CD4-positive, alpha-beta T cell treated with Interferon gamma for 1 hour (primary cell): ENCODE measurements at places on chromosomes 11 and 22.
A peak's percentile ranks its signal among the peaks of the same experiment; 100 is the strongest.

GRCh38 chr11:108592591-108593213 lies 866 bp downstream of the EXPH5 start:
- DNase-seq = peak; percentile 10

- no peak for DNase-seq
These were observed 2.0 kb downstream of the MAP3K11 start for GRCh38 chr11:65611758-65612603.

DNA sequence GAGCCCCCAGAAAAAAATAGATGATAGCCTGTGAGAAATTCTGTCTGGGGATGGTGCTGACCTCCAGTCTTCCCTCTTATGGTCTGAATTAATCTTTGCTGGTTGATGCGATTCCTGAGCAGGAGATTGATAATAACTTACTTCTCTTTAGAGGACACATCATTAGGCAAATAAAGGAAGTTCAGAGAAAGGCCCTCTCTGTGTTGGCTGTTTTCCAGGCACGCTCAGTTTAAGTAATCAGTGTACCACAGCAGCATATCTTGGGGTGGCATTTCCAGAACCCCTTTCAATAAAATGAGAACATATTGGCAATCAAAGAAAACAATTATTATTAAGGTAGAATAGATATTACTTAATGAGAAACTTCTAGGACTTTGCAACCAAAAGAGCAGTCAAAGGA lies 1129.3 kb upstream of the RAG2 start:
- no peak for DNase-seq

GRCh38 chr11:75182664-75183063 lies 31.8 kb downstream of the SLCO2B1 start:
- no peak for DNase-seq

DNA sequence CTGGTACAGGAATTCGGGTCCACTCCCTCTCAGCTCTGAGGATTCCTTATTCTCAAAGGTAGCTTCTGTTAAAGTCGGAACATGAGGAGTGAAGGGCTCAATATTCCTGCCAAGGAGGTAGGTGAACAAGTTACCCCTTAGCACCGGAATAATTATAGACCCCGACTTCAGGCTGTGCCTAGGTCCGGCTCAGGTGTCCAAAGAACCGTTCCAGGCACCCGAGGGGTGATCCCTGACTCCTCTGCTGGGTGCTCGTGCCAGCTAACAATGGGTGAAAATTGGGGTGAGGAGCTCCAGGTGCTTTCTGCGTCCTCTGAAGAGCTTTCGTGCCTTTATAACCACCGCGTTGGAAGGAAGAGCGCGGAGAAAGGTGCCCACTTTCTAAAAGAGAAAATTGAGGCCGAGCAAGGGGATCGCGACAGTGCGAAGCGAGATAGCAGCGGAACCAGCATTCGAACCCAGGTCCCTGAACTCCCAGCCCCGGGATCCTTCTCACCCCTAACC lies 393 bp downstream of the CYB561A3 start:
- DNase-seq = no peak

DNA sequence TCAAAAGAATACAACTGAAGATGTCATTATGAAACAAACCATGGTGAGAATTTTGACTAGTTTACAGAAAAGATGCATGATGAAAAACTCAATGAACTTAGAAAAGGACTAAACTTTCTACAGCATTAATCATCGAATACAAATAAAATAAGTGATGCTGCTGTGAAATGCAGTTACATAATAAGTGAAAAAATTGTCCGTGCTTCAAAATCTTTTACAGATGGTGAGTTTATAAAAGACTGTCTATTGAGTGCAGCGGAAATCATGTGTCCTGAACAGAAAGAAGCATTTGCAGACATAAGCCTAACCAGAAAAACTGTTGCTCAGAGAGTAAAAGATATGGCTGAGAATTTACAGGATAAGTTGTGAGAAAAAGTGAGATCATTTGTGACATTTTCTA lies 33.8 kb downstream of the NEAT1 start:
- no peak for DNase-seq

DNA sequence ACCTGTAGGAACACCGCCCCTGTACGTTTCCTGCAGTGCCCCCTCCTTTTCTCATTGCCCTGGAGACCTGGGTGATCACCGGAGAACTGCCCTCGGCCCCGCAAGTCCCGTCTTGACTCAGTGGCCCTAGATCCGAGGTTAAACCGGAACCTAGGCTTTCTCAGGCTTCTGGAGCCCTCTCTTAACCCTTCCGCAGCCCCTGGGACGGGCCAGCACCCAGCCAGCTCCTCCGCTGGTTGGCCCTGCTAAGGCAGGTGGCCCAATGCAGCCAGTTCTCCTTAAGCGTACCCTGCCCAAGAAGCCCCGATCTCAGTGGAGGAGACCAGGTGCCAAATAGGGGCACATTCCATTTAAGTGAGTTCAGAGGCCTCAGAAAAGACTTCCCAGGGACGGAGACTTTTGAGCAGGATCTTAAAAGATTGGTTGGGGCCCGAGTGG lies 776 bp downstream of the NLRX1 start:
- peak; percentile 13 for DNase-seq

DNA sequence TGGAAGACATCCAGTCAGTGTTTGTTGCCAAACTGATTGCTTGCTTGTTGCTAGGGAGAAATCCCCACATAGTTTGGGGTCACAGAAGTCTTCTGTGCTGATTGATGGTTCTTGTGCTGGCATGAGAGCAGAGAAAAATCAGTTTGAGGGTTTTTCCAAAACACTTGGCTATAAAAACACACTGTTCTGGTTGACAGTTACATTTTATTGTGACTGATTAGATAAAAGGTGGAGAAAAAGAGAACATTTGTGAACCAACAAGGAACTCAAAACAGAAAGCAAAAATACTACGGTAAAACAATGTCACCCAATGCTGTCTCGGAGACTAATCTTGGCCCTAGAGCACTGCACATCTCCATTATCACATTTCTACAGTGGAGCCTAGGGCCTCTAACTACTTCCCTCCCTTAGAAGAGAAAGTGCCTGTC lies 14.4 kb upstream of the EIF4G2 start:
- DNase-seq = no peak

- no peak for DNase-seq
These were observed 201.2 kb upstream of the E2F8 start for GRCh38 chr11:19441752-19442553.

- no peak for DNase-seq
These were observed 48.4 kb upstream of the RAB1B start for GRCh38 chr11:66219846-66220565.

GRCh38 chr11:124762105-124762623 lies at the start of gene ESAM:
TSS of gene ESAM (minus strand) at chr11:124762290. CDS start at chr11:124762154, 136 bp downstream.
- DNase-seq = peak; percentile 67

DNA sequence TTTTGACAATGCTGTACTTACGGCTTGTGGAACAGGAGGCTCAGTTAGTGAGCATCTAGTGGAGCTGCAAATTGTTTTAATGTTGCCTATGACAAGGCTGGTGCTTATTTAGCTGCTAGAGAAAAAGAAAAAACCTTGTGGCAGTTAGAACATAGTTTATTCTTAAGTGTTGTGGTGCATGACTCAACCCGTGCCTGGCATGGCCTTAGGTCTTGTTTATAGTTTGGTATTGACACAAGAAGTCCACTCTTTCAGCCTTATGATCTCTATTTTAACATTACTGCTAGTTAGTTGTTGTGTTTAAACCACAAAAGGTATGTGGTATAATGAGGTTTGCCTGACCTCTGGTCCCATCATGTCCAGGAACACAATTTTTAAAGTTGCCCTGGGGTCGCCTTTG lies 744.6 kb downstream of the FAM181B start:
- DNase-seq = no peak

GRCh38 chr11:111393096-111393495 lies 14.0 kb upstream of the POU2AF1 start:
- DNase-seq = no peak

GRCh38 chr11:133922078-133922870 lies 34.5 kb downstream of the IGSF9B start:
- DNase-seq = no peak

DNA sequence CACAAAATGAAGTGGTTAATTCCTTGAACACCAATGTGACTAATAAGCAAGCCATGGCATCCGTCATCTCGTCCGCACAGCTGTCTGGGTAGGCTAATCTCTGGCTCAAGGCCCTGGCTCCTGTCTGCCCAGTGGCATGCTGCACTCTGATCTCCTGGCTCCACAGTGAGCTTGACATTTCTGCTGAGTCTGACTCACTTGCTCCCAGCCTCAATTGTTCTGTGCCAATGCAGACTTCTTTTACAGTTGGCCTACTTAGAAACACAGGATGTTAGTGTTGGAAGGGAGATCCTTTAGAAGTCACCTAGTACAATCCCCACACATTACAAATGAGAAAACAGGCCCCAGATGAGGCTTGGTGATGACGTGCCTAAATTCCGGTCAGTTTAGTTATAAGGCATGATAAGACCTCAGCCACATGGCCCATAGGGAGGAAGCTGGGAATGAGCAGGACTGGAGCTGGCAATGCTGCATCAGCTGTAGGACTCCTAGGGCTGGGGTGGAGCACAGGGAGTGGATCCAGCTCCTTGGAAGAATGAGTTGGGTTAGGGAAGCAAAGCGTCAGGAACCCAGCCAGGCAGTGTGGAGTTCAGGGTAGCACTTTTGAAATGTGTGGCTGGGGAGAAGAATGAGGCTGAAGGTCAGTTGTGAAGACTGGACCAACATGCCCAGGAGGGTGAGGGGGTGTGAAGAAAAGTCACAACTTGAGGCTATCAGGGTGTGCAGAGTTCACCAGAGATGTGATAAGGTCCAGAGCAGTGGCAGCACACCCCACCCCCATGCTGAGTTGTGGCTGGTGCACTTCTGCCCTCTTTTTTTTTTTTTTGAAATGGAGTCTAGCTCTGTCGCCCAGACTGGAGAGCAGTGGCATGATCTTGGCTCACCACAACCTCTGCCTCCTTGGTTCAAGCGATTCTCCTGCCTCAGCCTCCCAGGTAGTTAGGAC lies 70.2 kb upstream of the EED start:
- no peak for DNase-seq

- no peak for DNase-seq
These were observed 67.4 kb downstream of the SCN3B start for GRCh38 chr11:123587044-123587443.

DNA sequence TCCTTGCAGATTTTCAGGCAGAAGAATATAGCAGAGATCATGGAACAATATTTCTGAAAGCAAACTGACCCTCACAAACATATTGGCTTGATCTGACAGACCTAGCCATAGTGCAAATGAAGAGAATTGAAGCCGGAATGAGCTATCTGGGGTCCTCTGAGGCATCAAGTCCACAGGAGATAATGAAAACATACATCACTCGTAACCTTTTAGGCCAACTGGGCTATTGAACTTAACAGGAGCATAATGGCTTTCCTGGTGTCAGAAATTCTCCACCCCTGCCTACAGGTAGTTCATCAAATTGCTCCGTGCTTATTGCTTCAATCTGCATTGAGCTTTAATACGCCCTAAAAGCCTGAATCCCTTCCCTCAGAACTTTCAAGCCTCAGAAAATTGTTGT lies 1414.6 kb upstream of the TENM4 start:
- no peak for DNase-seq

- DNase-seq = no peak
These were observed 2.0 kb upstream of the B3GAT1 start for GRCh38 chr11:134413826-134414731.

GRCh38 chr22:41687901-41688364 lies 734 bp downstream of the SNU13 start:
- no peak for DNase-seq

DNA sequence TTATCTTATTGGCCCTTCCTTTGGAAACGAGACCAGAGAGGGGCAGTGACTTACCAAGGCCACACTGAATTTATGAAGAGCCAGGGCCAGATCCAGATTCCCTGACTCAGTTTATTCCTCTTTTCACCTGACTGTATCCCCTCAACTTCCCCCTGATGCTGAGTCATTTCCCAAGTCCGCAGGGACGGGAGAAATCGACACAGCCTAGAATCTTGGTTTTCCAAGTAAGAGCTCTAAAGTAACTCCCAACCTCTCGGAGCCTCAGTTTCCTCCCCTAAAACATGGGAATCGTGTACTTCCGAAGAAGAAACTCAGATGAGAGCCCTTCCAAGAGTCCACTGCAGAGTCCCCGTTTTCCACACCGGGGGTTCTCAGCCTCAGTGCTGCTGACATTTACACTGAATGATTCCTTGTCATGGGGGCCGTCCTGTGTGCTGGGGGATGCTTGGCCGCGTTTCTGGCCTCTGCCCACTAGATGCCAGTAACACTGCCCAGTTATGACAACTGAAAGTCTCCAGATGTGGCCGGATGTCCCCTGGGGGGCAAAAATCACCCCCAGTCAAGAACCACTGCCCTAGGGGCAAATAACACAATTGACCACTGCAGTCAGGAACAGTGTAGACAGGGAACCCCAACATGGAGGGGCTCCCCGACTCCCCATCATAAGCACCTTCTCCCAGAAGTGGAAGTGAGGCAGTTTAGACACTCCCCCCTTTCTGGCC lies 11.2 kb downstream of the MPST start:
- DNase-seq = no peak

GRCh38 chr11:76888989-76889388 lies 28.3 kb downstream of the ACER3 start:
- DNase-seq = no peak

GRCh38 chr11:67397986-67398660 lies 3.5 kb downstream of the PPP1CA start:
- no peak for DNase-seq

- DNase-seq = no peak
These were observed 105.4 kb downstream of the CACNA1I start for GRCh38 chr22:39675947-39676346.

GRCh38 chr11:119460097-119460496 lies 37.1 kb upstream of the THY1 start:
- DNase-seq = no peak

DNA sequence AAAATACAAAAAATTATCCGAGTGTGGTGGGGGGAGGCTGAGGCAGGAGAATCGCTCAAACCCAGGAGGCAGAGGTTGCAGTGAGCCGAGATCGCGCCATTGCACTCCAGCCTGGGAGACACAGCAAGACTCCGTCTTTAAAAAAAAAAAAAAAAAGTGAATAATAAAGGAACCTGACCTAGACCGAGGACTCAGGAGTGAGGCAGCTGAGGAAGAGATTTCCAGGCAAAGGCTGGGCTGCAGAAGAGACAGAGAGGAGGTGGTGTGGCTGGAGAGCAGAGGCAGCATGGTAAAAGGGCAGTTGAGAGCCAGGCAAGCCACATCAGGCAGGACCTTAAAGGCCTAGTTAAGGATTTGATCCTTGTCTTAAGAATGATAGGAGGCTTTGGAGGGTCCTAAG lies 28.4 kb upstream of the SMCO4 start:
- no peak for DNase-seq

- peak; percentile 20 for DNase-seq
These were observed 560.8 kb downstream of the ETS1 start for GRCh38 chr11:128026596-128026995.
